Sigmoid colon (tissue), 7 donors: ENCODE measurements at places on chromosomes 5 and 9. TPM values are rescaled to one million over a fixed set of nuclear protein-coding genes. Genes with fewer than 3 reads are reported as not detected.

FIBCD1 gene
- total RNA-seq = not detected

PCDHGB4 gene
- total RNA-seq = 9.1 TPM

LHFPL2 gene
- 22.2 TPM for total RNA-seq

TCF7 gene
- 0.68 TPM for total RNA-seq

ABCA1 gene
- total RNA-seq = 85.9 TPM

MEF2C gene
- total RNA-seq = 47.1 TPM

NR4A3 gene
- 6.1 TPM for total RNA-seq

TXNDC8 gene
- not detected for total RNA-seq

IFNE gene
- total RNA-seq = not detected

F12 gene
- total RNA-seq = not detected

NTNG2 gene
- 0.36 TPM for total RNA-seq

LCN1 gene
- not detected for total RNA-seq

- no peak for DNase-seq
Observed at GRCh38 chr5:164060786-164061355, 555.5 kb downstream of the MAT2B start.

- DNase-seq = peak; percentile 64
Observed at GRCh38 chr5:132228241-132229035, 785 bp upstream of the P4HA2 start.

GRCh38 chr9:135299651-135300345 lies 179.8 kb upstream of the PPP1R26 start:
- DNase-seq = no peak

DNA sequence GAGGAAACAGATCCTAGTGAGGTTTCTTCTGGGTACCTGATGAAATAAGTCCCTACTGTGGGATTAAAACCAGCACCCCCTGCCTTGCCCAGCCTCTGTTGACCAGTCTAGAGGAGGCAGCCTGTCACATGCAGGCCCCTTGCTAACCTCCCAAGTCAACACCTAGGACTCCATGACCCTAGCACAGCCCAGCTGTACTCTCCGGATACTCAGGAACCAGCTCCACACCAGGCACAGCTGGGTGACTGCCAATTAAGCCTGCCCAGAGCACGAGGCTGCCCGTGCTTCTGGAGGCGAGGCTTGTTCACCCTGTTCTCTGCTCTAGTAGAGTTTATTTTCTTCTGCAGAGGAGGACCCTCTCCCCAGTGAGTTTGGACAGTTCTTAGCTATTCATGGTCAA lies 92.5 kb downstream of the SNX24 start:
- peak; percentile 76 for DNase-seq

- no peak for DNase-seq
Observed at GRCh38 chr5:38601133-38601862, 44.9 kb upstream of the LIFR start.

- peak; percentile 56 for DNase-seq
Observed at GRCh38 chr5:158384535-158385481, 525.9 kb upstream of the CLINT1 start.

GRCh38 chr5:60463179-60463868 lies 236.6 kb downstream of the DEPDC1B start:
- no peak for DNase-seq

GRCh38 chr5:159775890-159776289 lies 140.4 kb upstream of the ADRA1B start:
- no peak for DNase-seq

- DNase-seq = no peak
Observed at GRCh38 chr9:90100014-90100413, 495.2 kb downstream of the GADD45G start.

- no peak for DNase-seq
Observed at GRCh38 chr9:129235041-129235930, 57.2 kb upstream of the IER5L start.

- DNase-seq = peak; percentile 37
Observed at GRCh38 chr9:113533335-113534225, 70.1 kb downstream of the RGS3 start.

DNA sequence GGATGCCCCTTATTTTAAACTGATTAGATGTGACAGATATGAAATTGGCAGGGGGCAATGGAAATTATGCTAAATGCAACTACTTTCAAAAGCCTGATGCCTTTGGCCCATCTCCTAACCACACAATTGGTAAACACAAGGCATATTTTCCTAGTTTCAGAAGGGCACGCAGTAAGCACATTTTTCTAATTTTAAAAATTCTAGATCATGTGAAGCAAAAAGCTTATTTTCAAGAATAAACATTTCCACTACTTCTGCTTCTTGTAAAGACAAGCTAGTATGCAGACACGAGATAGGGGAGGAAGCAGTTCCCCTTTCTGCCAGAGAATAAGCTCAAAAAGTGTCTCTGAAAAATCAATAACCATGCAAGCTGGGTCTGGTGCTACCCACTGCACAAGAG lies 67.7 kb downstream of the ABCA1 start:
- DNase-seq = no peak

- DNase-seq = no peak
Observed at GRCh38 chr5:1175801-1176472, 25.5 kb upstream of the SLC6A19 start.

DNA sequence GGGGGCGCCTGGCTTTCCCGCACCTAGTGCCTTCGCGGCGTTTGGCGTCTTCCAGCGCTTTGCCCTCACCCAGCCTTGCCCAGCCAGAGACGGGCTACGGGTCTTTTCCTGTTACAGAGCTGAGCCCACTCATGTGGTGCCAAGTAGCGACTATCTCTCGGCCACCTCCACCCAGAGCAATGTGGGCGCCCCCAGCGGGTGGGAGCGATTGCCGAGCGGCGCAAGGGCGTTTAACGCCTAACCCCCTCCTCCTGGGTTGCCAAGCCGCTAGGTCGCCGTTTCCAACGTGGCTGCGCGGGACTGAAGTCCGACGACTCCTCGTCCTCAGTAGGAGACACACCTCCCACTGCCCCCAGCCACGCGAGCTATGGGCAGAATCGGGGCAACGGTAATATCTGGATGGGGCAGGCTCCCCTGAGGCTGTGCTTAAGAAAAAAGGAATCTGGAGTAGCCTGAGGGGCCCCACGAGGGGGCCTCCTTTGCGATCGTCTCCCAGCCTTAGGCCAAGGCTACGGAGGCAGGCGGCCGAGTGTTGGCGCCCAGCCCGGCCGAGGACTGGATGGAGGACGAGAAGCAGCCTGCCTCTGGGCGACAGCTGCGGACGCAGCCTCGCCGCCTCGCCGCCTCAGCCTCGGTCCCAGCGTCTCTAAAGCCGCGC lies 5.8 kb downstream of the TLX3 start:
- no peak for DNase-seq

DNA sequence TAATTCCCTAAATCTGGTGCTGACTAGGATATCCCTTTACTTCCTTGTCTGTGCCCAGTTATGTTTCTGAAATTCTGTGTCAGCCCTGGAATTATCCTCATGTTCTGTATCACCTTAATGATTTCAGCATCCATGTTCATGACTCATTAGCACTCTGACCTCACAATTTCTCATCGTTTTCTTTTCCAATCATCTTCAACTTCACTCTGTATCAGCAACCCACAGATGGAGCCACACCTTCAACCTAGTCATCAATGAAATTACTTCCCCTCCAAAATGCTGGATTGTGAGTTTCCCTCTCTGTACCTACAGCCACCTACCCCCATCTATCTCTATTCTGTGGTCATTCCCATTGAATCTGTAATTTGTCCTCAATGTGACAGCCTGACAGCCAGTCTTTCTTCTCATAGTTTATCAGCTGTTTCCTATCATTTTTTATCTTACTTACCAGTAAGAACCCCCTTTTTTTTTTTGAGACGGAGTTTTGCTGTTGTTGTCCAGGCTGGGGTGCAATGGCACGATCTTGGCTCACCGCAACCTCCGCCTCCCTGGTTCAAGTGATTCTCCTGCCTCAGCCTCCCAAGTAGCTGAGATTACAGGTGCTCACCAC lies 3.1 kb upstream of the IL6ST start:
- DNase-seq = no peak

- DNase-seq = no peak
Observed at GRCh38 chr9:116417464-116417863, 263.9 kb downstream of the PAPPA start.

- no peak for DNase-seq
Observed at GRCh38 chr5:126003309-126003708, 419.9 kb upstream of the GRAMD2B start.

DNA sequence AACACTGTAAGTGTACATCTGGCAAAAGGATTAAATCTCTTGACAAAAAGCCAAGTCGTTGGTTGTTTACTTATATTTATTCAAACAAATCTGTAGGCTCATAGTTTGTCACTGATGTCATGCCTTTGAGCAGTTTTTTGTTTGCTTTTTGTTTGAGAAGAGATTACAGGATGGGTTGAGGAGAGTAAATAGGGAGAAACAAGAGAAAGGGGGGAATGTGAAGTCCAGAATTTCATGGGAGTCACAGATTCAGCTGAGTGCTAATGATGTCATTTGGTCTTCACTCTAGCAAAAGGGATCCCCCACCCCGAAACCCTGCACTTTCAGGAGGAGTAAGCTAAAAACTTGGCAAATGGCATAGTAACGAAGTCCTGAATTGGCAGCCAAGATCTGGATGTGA lies 337.4 kb downstream of the GLIS3 start:
- no peak for DNase-seq

- no peak for DNase-seq
Observed at GRCh38 chr5:52725808-52726207, 61.9 kb upstream of the ITGA1 start.

DNA sequence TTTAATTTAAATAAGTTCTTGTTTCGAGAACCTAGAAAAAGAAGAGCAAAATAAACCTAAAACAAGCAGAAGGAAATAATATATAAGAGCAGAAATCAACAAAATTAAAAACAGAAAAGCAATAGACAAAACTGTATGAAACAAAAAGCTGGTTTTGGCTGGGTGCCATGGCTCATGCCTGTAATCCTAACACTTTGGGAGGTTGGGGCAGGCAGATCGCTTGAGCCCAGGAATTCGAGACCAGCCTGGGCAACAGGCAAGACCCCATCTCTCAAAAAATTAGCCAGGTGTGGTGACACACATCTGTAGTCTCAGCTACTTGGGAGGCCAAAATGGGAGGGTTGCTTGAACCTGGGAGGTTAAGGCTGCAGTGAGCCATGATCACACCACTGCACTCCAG lies 59.2 kb upstream of the OTP start:
- no peak for DNase-seq

DNA sequence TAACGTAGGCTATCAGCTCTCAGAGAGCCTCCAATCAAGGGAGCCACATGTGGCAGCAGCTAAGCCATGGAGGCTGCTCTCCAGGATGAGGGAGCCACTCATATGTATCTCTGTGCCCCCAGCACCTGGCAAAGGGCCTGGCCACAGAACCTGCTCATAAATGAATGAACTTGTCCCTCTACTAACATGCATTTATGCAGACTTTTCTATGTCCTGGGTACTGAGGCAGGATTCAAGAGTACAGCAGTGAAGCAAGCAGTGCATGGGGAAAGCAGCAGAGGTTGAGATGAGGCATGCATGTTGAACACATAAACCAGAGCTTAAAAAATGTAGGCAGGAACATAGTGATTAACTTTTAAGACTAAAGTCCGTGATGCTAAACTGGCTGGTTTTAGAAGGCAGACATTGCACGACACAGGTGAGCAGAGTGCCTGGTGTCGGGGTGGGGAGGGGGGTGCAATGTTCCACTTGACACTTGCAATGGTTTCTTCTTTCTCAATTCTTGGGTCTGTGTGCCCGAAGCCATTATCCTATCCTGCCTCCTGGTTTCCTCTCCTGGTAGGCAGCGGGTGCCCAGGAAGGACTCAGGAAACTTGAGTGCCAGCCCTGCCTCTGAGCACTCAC lies 142.8 kb upstream of the ALDH1B1 start:
- DNase-seq = no peak

DNA sequence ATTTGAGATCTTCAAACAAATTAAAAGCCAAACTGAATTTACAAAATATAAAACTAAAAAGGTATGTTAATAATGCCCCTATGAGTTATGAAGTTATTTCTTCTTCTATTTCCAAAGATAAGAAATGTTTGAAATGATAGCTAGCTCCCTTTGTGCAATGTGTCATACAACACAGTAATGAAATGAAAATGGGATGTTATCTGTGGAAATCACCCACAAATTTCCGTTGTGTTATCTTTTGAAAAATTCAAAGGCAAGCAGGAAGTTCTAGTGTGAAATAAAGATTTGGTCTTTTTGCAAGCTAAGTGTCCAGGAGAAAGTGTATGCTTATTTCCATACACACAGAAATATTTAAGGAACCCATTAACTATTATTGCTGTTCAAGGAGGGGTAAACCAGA lies 375.3 kb upstream of the PRR16 start:
- no peak for DNase-seq

DNA sequence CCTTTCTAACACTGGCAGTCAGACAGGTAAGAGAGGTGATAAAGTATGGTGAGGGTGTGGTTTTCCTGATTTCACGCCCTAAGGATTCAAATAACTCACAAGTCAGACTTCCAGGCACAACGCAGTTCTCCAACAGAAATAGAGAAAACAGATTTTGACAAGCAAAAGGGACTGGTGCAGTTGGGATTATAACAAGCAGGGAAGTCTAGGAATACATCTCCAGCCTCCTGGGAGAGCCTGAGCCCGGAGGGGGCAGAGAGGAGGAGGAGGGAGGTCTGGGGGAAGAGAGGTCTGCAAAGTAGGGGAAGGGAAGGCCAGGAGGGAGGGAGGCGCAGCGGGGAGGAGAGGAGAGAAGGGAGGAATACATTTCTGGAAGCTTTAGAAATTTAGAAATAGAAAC lies 1.6 kb downstream of the CMBL start:
- DNase-seq = peak; percentile 32

- no peak for DNase-seq
Observed at GRCh38 chr9:90365666-90366065, 277.0 kb downstream of the DIRAS2 start.

GRCh38 chr5:110594866-110595265 lies 131.6 kb downstream of the TMEM232 start:
- DNase-seq = no peak
